ENCODE measurements at places on chromosomes 7 and 10.

DNA sequence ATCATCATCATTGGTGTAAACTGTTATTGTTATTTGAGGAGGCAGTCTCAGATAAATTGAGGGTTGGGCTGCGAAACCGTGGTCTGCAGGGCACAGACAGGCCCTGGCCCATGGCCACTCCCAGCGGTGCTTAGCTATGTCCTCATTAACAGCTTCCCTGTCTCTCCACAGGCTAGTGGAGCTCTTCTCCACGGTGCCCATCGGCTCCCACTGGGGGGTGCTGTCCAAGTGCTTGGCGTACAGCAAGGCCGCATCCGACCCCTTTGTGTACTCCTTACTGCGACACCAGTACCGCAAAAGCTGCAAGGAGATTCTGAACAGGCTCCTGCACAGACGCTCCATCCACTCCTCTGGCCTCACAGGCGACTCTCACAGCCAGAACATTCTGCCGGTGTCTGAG is 21.6 kb downstream of the GPR26 start:
- no peak for DNase-seq

DNA sequence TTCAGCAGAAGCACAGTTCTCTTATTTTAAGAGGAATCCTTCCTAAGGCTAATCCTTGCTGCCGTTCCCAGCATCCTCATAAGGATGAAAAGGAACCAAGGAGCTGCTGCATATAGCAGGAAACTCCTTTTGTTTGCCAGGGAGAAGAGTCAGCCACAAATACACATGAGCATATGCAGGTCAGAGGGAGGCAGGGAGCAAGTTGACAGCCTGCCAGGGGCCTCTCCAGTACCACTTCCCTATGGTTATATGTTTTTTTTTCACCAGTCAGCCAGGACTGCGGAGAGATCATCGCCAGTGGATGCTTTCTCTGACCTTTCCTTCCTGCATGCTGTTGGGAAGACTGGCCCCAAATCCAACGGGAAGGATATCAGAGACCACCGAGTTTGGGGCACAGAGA is 39.8 kb downstream of the SLC35B4 start:
- no peak for DNase-seq

- peak; percentile 40 for DNase-seq
These were observed 144.7 kb downstream of the MDFIC start for GRCh38 chr7:115066634-115067033.

DNA sequence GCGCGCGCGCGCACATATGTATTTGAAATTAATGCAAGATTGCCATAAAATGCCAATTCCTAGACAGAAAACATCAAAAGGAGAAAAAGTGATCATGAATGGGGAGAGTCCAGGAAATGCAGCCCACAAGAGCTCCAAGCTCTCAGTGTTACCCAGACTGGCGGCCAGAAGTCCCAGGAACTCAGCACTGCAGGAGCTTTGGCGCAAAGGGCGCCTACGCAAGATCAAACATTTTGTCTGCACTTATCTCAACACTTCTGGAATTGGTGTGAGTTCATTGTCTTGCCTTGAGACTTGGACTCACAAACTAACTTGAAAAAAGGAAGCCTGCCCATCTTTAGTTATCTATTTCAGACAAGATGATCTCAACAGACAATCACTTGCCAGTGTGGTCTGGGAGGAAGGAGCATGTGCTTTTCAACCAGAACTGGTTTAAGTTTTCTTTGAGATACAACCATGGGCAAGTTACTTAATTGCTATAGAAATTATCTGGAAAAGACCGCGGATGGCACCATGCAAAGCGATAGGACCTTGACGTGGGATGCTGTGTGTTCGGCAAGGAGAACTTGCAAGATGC is 77.2 kb downstream of the KIAA1549 start:
- DNase-seq, result no peak

- no peak for DNase-seq
These were observed 115.9 kb downstream of the RAPGEF5 start for GRCh38 chr7:22240904-22241571.

- no peak for DNase-seq
These were observed 242.8 kb downstream of the TCERG1L start for GRCh38 chr10:131068760-131069159.

DNA sequence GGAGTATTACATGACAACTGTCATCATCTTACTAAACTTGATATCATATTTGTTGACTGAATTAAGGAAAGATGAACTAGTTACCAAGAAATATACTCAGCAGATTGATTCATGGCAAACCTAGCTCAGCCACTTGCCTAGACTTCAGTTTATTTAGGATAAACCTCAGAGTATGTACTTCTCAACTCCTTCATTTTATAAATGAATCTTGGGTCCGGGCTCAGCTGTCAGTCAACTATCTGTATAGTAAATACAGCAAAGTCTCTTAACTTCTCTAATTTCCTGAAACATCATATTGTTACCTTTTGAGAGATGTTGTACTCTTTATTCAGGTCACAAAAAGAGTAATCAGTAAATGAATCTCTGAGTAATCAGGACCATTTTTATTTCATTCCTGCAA is 211.0 kb upstream of the KLF14 start:
- no peak for DNase-seq

- DNase-seq, result no peak
These were observed 258.0 kb downstream of the TRIL start for GRCh38 chr7:28700096-28700495.

DNA sequence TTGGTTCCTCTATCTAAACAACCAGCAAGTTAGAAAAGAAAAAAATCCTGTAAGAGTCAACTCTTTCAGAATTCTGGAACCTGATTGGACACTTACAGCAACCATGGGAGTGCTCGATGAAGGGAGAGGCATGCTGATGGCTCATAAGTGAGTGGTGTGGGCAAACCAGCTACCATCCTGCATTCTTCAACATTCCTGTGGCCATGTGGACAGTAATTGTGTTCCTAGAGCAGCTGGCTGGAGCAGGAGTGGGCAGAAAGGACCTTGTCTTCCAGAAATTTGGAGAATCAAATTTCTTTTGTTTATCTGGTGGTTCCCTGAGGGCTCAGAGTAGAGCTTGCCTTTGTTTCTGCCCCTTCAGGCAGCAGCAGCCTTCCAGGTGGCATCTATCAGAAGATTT is 22.5 kb upstream of the MYL7 start:
- DNase-seq, result peak; percentile 96

DNA sequence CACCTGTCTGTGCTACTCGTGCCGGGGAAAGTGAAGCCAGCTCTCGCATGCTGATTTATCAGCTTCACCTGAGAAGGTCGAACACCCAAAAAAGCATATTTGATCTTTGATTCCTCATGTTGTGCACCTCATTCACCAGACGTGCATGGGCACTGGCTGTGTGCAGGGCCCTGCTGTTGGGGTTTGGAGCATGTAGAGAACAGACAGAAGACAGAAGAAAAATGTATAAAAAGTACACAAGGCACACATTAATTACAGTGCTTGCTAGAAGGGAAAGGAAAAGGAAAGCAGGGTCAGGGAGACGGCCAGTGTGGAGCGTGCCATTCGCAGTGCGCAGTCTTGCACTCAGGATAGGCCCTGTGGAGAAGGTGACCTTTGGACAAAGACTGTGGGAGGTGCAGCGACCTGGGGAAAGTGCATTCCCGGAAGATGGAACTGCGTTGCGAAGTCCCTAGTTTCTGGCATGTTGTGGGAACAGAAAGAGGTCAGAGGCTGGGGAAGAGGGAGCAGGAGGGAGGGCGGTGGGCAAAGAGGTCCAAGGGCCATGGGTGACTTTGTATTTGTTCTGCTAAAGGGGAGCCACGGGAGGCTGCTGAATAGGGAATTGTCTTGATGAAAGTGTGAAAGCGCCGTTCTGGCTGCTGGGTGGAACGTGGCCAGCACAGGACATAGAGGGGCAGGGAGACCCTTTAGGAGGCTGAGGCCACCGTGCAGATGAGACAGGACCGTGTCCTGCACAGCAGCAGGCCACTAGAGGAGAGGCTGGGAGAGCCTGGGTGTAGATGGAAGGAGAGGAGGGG is 232.8 kb downstream of the GLRX3 start:
- no peak for DNase-seq

DNA sequence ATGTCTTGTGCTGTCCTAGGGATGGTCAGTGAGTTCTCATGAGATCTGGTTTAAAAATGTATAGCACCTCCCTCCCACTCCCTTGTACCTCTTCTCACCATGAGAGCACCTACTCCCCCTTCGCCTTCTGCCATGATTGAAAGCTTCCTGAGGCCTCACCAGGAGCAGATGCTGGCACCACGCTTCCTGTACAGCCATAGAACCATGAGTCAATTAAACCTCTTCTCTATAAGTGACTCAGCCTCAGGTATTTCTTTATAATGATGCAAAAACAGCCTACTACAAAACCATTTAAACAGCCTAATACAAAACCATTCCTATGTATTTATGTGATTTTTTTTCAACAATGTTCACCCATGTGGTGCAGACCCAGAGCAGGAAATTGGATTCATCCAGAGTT is 32.0 kb downstream of the KDM7A start:
- no peak for DNase-seq

GRCh38 chr7:134510646-134511045 is 16.7 kb upstream of the AKR1B10 start:
- DNase-seq, result no peak

DNA sequence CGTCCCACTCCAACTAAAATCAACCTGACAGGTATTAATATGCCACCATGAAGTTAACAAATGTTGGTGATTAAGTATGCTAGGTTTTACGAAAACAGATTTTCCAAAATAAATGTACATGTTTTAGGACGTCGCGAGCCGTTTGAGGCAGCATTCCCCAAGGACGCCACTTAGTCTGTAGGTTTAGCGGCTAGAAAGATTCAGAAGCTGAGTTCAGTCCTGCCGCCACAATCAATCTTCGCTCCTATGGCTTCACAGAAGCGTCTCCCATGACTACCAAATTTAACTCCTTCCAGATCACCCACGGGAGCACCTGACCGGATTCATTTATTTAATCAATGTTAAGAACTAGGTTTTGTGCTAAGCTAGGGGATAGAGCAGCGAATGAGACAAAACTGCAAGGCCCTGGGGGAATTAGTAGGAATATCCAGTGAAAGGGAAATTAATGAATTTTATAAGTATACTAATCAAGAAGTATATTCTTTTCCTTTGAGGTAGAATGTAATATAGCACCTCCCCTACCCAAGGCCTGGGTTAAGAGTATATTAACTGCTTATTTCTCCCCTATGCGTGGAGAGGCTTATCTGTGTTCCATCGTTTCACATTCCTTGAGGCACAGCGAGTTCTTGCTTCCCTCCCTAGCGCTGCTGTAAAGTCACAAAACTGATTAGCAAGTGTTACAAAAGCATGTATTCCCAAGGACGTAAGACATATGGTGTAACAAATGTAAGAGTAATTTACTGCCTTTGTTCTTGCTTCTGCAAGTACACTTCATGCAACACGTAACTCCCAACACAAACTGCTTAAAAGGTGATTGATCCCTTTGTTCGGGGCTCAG is 994 bp upstream of the CYP51A1 start:
- peak; percentile 34 for DNase-seq

- DNase-seq, result peak; percentile 18
These were observed 2.4 kb upstream of the NKX6-2 start for GRCh38 chr10:132788180-132788830.

GRCh38 chr7:51129527-51130472 is 186.8 kb downstream of the COBL start:
- no peak for DNase-seq

GRCh38 chr7:55557666-55558188 is 14.6 kb downstream of the VOPP1 start:
- peak; percentile 24 for DNase-seq

GRCh38 chr7:133517766-133518165 is 264.9 kb downstream of the EXOC4 start:
- DNase-seq, result peak; percentile 54

- DNase-seq, result no peak
These were observed 44.1 kb upstream of the CDK6 start for GRCh38 chr7:92880212-92881090.

GRCh38 chr10:88982366-88982765 is 8.2 kb upstream of the FAS start:
- DNase-seq, result no peak

GRCh38 chr7:107917763-107918651 is 27.0 kb downstream of the DLD start:
- no peak for DNase-seq

DNA sequence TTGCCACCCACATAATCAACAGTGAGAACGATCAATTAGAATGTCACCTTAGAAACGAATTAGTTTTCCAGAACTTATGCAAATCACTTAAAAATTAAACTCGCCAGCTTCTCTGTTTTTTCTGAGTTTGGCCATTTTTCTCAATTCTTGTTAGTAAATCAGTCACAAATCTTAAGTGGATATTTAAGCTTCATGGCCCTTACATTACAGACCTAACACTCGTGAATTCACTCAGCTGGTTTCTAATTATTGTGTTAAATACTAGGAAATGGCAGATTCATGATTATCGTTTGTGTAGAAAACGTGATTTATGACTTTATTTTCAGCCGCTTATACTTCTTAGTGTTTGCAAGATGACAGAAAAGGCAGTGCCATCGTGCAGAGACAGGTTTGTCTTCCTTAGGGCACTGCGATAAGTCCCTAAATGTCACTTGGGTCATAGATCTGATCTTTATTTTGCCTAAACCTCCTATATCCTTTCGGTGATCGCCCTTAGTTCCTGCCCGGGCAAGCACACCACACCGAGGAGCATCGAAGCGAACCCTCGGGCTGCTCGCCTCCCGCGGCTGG is 587 bp upstream of the CELF2 start:
- DNase-seq, result peak; percentile 26

GRCh38 chr10:114327537-114328440 is 76.5 kb downstream of the AFAP1L2 start:
- no peak for DNase-seq

DNA sequence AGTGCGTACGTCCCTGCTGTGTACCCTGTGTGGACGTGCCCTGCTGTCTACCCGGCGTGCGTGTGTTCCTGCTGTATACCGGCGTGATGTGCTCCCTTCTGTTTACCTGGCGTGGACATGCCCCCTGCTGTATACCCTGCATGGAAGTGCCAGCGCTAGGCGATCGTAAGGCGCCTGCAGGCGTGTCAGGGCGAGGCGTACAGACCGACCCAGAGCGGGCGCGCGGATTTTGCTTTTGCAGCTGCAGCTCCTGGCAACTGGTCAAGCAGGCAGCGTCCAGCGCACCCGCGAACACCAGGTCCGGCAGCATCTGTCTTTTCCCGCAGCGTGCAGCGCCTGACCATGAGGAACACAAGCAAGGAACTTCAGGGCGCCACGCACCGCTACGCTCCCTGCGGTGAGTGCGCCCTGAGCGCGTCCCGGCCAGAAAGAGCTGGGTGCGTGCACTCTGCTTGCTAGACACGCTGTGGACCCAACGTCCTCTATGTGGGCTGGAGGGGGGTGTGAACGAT is 680 bp downstream of the C7orf57 start:
- peak; percentile 42 for DNase-seq
